CD4-positive, alpha-beta memory T cell (primary cell): ENCODE measurements at places on chromosomes 11 and 22. TPM values are rescaled to one million over a fixed set of nuclear protein-coding genes. Genes with fewer than 3 reads are reported as not detected.

DNA sequence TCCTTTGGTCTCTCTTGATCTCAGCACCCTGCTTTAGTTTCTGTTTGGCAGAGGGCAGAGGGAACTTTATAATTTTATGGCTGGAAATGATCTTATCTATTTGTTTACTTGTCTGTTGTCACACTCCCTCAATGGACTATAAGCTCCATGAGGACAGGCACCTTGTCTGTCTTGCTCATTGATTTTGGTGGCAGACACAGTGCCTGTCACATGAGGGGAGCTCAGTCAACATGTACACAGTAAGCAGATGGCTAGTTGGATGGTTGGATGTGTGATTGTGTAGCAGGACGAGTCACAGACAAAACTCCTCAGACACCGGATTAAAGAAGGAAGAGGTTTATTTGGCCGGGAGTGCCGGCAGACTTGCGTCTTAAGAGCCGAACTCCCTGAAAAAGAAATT, 80.4 kb downstream of the MYO18B start:
- no peak for DNase-seq

GRCh38 chr11:62269654-62270278, at the start of gene SCGB2A2:
Gene SCGB2A2, plus strand, starts transcription at chr11:62270158. Its CDS starts 59 bp downstream, at chr11:62270217.
- no peak for DNase-seq

DNA sequence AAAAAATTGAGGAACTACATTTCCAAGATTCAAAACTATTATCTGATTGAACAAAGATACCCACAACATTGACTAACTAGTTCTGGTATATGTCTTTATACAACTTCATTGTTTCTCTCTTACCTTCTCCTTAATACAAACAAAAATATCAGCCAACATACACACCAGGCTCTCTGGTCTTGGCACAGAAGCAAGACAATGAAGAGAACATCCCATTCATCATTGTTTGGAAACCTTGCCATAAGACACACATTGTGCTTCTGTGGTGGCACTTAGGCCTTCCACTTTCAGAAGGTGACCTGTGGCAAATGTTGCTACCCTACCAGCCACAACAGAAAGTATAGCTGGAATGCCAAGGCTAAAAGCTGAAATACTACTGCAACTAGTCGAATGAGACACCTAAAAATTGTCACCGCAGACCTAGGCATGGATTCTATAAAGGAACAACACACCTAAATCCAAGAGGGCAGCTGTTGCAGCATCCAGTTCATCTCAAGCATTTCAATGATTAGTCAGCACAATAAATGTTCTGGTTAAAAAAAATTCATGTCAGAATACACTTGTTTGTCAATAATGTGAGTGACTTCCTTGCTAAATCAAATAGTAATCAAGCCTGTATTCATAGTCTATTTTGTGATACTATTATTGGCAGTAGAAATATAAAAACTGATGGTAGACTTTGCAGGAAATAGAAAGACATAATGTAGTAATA, 26.3 kb downstream of the MAP6 start:
- no peak for DNase-seq

KREMEN1 gene
- polyA plus RNA-seq, result not detected

- DNase-seq, result no peak
Observed at GRCh38 chr22:33299245-33299956, 241.2 kb upstream of the SYN3 start.

DNA sequence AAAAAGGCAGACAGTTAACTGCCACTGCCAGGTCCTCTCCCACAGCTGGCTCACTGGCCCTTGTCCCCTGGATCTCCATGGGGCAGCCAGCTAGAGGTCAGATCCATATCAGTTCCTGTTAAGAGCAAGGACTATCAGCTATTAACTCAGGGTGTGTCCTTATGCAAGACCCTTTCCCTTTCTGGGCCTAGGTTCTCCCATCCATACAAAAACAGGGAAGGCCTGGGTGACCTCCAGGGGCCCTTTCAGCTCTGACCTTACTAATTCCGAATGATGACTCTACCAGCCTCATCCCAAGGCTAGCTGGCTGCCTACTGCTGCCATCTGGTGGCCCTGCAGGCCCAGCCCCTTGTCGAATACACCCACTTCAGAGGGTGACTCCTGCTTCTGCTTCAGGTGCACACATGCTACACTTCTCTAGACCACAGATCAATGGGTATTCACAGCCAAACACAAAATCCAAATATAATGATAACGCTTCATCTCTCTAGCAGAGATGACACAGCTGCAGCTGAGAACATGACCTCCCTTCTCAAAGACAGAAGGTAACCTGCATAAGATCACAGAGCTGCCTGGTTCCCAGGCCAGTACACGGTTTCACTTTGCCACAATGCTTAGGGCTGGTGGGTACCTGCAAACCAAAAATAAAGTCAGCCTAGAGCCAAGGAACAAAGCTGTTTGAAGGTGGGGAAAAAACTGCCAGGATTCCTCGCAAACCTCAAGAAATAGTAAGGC, 34.1 kb downstream of the SERGEF start:
- no peak for DNase-seq

CRYBB3 gene
- polyA plus RNA-seq, result not detected

DNA sequence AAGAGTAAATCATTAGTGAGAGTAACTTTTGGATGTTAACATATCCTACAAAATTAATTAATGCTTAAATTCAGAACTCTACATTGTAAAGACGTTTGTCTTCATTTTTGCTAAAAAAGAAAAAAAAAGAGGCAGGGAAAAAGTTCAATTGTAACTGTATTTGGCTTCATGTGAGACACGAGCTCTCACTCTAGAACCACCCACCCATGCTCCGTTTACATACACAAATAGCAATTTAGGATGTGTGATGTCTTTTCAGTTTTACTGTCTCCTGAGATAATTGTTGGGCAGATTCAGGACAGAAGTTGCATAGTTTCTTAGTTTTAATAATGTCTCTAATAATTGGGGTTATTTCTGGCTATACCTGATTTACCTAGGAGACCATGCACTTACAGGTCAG, 248.6 kb downstream of the AASDHPPT start:
- no peak for DNase-seq

- DNase-seq, result no peak
Observed at GRCh38 chr11:128246364-128246801, 341.0 kb downstream of the ETS1 start.

DNA sequence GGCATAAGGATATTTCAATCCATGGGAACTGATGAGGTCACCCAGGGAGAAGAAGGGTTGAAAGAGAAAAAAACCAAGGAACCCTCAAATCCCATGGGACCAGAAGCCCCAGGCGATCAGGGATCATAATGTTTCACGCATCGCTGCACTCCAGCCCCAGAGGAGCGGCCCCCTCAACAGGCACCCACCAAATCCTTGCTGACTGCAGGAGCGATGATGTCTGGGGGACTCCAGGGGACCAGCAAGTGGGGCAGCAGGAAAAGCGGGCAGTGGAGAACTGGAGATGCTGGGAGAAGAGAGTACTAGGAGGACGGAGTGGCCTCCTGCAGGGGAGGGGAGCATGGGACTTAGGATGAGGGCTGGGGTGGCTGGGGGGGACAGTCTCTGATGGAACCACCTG, 47.7 kb upstream of the LINC01488 start:
- DNase-seq, result no peak

APOA4 gene
- polyA plus RNA-seq, result not detected

DNA sequence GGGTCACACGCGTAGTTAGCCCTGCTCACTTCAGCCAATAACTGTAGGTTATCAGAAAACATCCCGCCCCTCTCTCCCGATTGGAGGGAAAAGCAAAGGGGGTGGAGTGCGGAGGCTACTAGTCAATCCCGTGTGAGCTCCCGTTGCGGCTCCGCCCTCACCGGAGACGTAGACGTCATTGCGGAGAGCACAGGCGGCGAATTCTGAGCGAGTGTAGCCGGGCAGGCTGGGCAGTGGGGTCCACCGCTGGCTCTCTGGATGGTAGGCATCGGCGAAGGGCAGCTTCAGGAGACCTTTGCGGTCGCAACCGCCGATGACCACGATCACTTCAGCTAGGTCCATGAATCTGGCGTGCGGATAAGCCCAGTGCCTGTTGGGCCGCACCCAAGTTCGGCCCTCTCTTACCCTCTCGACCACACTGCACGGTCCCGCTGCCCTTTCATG, 4.7 kb downstream of the KLHL35 start:
- peak; percentile 69 for DNase-seq

DNA sequence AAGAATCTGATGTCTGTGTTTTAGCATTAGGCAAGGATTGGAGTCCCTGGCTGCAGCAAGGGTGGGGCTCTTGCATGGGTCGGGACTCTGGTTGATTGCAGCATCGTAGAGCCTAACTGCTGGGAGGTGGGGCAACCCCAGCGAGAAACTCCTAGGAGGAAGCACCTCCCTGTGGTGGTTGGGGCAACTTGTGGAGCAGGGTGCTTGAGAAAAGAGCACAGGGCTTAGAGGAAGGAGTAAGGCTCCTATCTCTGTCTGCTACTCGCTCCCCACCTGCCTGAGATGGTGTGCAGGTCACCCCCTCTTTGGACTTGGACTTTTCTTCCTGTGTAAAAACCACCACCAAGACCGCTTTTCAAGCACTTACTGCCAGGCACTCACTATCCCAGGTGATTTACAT, 15.6 kb downstream of the SREBF2 start:
- no peak for DNase-seq

- DNase-seq, result no peak
Observed at GRCh38 chr11:116694815-116695590, 77.8 kb downstream of the BUD13 start.

DNA sequence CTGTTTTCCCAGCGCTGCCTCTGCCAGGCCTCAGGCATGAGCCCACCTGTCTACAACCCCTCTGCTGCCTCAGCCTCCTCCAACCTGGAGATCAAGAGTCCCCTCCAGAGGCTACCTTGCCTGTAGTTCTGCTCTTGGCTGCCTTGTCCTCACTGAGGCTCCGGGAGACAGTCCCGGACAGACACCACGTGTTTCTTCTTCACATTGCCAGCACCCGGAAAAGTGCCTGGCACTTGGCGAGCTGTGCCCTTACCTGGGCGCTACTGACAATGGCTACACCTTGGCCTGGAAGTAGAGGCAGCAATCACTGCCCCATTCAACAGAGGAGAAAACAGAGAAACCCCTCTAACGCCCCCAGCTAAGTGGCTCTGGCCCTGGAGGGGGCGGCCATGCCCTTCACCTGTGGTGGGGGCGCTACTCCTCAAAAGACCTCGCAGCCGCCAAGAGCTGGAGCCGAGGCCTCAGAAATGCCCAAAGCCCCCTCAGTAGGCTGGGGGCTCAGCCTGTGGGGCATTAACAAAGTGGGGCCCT, 3.0 kb upstream of the NAP1L4 start:
- DNase-seq, result no peak

SYT9 gene
- polyA plus RNA-seq, result not detected

- DNase-seq, result no peak
Observed at GRCh38 chr22:44116755-44117684, 63.7 kb upstream of the PARVG start.
